HuH-7.5 (cell line): ENCODE measurements at places on chromosomes 4 and X.
A peak's percentile ranks its signal among the peaks of the same experiment; 100 is the strongest.

DNA sequence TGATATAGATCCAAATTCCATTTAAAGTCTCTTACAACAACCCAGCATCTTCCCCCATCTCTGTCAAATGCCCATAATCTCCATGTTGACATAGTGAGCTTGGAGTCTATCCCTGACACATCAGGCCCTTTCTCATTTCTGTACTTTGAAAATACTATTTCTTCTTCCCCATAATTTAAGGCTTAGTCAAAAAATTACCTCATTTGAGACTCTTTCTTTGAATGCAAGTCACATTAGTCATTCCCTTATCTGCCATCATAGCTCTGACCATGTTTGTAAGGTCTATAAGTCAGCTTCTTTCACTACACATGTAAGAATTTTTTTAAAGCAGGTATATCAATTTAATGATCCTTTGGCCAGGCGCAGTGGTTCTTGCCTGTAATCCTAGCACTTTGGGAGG is 99.9 kb downstream of the DDX60 start:
- no peak for DNase-seq

- peak; percentile 76 for DNase-seq
These were observed at the start of gene SOD3 for GRCh38 chr4:24794916-24795665. TSS of gene SOD3 (plus strand) at chr4:24795573. CDS start at chr4:24799522, 3,949 bp downstream.

GRCh38 chr4:33369446-33369845 is 2649.3 kb downstream of the PCDH7 start:
- no peak for DNase-seq

- no peak for DNase-seq
These were observed 24.4 kb downstream of the SYAP1 start for GRCh38 chrX:16743604-16744325.

DNA sequence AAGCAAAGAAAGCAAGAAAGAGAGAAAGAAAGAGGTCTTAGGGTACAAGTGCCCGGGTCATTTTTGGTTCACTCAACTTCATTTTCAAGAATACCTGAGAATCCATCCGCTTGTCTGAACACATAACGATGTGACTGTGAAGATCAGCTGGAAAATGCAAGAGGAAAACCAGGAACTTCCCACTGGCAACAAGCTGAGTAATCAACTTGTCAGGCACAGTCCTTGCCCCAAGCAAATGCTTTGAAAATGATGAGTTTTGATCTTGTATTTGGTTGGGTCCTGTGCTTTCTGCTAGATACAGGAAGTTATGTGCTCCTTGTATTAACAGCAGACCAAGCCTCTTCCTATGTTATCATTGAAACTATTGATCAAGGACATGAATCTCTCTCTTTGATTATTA is 239.1 kb downstream of the ASMT start:
- DNase-seq = no peak

DNA sequence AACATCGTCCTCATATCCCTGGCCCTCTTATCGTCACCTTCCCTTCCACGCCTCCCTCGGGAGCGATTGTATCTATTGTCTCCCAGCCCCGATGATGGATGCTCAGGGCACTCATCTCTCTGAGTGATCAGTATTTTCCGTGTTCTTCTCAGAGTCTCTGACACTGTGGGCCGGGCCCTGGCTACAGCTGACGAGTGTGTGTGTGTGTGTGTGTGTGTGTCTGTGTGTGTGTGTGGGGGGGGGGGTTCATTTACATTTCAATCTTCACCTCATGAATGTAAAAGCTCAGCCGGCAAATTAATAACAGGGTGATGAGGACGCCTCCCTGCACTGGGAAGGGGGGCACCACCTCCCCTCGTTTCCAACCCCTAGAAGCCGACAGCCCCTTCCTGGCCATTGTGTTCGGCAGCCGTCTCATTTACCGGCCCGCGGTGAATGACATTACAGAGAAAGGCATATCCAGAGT is 159.5 kb downstream of the SHOX start:
- DNase-seq = no peak

DNA sequence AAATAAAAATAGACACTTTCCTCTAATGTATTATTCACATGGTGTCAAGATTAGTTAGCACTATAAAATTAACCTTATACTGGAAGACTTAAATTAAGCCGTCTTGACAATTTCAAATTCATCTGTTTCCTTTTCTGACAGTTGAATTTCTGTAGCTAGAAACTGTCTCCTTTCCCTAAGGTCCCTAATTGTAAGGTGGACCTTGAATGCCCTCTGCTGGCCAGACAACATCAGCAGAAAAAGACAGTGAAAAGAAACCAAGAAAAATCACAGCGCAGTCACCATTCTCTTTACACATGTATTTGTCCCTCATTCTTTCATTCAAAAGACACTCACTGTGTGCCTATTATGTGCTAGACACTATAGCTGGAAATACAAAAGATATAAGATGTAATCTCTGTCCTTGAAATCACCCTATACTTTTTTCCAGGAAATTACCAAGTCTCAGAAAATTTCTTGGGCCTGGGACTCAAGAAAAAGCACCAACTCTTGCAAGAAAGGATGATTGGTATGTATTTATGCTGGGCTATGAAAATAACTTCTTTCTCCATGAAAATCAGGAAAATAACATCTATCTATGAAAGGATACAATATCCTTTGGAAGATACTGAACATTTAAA is 32.7 kb upstream of the AMBN start:
- no peak for DNase-seq

GRCh38 chr4:1177274-1178141 is 5.1 kb upstream of the SPON2 start:
- no peak for DNase-seq

DNA sequence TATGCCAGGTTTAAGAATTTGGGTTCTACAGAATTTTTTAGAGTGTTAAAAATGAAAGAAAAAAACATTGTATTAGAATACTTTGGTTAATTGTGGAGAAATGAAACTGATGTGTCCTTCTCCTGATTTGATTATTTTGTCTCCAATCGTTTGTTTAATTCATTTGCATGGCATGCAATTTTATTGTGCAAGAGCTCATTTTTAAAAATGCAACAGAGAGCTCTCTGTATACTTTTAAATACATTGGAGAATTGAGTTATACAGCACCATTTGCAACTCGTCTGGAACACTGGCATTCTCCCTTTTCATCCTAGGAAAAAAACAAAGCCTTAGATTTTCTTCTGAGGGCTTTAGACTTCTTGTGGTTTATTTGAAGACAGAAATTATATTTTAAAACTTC is 689 bp downstream of the EXOC1L start:
- DNase-seq = no peak

GRCh38 chrX:33211356-33212260 is at the start of gene DMD:
TSS of gene DMD (minus strand) at chrX:33211549. CDS start at chrX:33211312, 237 bp downstream.
- no peak for DNase-seq

DNA sequence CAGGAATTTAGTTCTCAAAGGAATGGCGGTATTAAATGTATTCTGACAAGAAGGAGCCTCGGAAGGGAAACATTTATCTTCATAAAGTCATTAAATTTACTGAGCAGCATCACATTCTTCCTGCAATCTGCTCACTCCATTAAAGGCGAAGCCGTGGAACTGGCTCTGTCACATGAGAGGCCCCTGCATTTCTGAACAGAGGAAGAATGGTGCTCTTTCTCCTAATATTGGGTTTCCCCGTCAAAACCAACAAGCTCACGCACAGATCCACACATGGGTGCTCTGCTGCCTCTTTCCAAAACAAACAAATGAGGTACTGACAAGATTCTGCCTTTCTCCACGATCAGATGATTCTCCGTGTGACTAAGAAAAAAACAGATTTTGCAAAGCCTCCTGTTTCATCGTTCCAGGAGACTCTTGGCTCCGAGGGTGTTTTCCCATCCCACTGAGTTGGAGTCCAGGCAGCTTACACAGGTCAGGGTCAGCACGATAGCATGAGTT is 191.2 kb downstream of the IDS start:
- DNase-seq = no peak

GRCh38 chr4:173189117-173189693 is 20.6 kb downstream of the GALNT7 start:
- no peak for DNase-seq

GRCh38 chrX:11430271-11430670 is 137.1 kb downstream of the AMELX start:
- DNase-seq = no peak
